NCI-H1436 (cell line): ENCODE measurements at places on chromosomes 1 and 21.
A peak's percentile ranks its signal among the peaks of the same experiment; 100 is the strongest.

- DNase-seq: no peak
Measured at GRCh38 chr21:27799861-27800260, 833.0 kb upstream of the ADAMTS5 start.

- DNase-seq: peak; percentile 78
Measured at GRCh38 chr1:20278692-20279130, 12.0 kb upstream of the VWA5B1 start.

GRCh38 chr1:235834620-235835019 lies 32.1 kb downstream of the LYST start:
- DNase-seq: no peak

- no peak for DNase-seq
Measured at GRCh38 chr21:40752125-40752524, 94.8 kb downstream of the DSCAM start.

DNA sequence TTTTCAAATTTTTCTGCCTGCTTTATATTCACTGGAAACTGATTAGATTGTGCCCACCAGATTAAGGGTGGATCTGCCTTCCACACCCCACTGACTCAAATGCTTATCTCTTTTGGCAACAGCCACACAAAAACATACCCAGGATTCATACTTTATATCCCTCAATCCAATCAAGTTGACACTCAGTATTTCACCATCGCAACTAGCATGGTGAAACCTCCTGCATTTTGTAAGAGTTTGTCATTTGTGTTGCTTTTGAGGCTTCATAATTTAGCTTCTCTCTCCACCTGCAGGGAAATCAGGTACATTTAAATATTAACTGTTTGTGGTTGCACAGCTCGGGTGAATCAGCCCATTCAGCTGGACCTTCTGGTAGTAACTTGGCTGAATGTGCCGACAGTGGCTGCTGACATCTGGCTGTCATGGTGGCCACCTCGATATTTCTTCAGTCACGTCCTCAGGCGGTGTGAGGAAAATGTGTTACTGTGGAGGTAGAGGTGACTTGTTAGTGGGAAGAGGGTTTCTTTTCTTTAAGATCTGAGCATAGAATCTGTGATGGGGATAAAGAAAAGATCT lies 224.0 kb downstream of the PTBP2 start:
- DNase-seq: no peak

- DNase-seq: no peak
Measured at GRCh38 chr21:44275041-44275440, 10.6 kb upstream of the AIRE start.

GRCh38 chr1:40956407-40956806 lies 23.1 kb upstream of the CTPS1 start:
- no peak for DNase-seq

DNA sequence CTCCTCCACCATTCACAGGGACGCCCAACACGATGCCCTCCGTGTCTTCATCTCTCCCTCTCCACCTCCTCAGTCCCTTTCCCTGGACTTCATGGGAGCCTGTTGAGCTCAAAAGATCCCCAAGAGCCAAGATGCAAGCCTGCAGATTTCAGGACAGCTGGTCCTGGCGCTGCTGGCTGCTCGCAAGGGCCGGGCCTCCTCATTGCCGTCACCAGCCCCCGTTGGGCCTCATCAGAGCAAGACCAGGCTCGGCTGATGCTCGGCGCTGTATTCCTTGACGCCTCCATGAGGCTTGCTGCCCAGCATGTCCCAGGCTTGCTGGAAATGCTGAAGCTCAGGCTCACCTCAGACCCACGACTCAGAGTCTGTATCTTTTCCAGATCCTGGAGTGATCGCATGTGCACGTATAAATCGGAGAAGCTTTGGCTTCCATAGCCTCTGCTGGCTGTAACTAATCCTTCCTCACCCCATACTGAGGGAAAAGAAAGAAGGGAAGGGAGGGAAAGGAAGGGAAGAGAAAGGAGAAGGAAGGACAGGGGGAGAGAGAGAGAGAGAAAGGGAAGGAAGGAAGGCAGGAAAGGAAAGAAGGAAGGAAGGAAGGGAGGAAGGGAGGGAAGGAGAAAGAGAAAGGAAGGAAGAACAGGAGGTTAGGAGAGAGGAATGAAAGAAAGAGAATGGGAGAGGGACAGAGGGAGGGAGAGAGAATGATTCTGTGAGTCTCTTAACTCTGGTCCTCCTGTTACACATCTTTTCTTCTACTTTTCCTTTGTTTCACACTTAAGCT lies 94.6 kb downstream of the KCNJ15 start:
- DNase-seq: no peak

GRCh38 chr1:94648225-94649007 lies 106.9 kb upstream of the F3 start:
- no peak for DNase-seq

- DNase-seq: no peak
Measured at GRCh38 chr1:36133484-36133883, 8.5 kb upstream of the COL8A2 start.

DNA sequence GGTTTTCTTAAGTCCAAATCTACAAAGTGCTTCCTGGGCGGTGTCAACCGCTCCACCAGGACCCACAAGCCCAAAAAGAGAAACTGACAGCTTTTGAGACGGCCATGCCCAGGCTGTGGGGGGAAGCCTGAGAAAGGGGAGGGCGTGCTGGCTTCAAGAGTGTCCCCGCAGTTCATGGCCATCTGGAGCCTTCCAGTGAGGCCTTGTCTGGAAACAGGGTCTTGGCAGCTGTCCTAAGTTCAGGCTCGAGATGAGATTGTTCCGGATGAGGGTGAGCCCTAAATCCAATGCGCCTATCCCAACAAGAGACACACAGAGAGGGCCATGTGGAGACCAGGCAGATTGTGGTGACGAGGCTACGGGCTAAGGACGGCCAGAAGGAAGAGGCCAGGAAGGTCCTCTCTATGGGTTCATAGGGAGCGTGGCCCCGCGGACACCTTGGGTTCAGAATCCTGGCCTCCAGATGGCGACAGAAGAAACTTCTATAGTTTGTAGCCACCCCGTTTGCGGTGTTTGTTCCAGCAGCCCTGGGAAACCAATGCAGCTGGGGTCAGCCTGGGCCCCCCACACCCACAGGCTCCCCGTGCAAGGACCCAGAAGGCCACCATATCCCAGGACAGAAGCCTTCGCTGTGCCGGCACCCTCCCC lies 70.2 kb downstream of the ARHGEF16 start:
- DNase-seq: no peak

DNA sequence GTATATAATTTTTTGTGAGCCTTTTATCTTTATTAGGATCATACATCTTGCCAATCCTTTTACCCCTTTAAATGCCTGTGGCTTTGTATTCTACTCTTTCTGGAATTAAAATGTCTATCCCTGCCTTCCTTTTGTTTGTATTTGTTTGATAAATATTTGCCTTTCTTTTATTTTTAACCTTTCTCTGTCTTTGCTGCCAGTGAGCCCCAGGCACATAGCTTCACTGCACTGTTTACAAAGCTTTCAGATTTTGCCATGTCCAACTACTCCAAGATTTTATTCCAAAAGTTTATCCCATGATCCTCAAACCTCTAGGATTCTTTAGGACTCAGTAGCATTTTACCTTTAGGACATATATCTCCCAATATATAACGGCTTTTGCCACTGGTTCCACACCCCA lies 281.2 kb downstream of the PAPPA2 start:
- DNase-seq: no peak

DNA sequence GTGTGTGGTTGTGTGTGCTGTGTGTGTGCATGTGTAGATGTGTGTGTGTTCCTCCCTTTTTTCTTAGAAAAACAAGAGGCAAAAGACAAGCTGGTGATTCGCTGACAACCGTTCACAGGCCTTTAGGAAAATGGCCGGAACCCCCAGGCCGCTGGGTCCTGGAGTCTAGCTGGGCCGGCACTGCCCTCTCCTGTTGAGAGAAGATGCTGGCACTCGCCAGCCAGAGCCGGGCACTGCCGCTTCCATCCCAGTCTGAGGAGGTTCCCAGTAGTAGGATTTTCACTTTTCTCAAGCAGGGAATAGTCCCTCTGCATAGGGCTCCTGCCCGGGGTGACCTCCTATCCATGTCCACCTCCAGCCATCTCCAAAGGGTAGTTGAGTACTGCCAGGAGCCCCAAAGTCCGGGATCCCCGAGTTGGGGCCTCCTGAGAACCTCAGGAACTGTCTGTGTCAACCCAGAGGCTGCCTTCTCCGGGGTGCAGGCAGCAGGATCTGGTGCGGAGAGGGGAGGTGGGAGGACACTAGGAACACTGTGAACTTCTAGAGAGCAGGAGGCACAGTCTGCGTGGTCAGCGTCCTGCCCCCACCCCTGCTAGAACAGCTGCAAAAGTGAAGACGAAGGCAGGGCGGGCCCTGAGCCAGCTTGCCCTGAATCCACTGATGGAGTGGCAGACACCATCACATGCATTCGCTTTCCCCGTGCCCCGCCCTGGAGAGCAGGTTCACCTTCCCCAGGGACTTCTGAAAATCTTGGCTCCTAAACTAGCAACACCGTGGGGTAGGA lies 44.1 kb upstream of the ARHGEF16 start:
- DNase-seq: peak; percentile 42

GRCh38 chr21:41932191-41932575 lies 21.6 kb downstream of the C2CD2 start:
- DNase-seq: no peak

DNA sequence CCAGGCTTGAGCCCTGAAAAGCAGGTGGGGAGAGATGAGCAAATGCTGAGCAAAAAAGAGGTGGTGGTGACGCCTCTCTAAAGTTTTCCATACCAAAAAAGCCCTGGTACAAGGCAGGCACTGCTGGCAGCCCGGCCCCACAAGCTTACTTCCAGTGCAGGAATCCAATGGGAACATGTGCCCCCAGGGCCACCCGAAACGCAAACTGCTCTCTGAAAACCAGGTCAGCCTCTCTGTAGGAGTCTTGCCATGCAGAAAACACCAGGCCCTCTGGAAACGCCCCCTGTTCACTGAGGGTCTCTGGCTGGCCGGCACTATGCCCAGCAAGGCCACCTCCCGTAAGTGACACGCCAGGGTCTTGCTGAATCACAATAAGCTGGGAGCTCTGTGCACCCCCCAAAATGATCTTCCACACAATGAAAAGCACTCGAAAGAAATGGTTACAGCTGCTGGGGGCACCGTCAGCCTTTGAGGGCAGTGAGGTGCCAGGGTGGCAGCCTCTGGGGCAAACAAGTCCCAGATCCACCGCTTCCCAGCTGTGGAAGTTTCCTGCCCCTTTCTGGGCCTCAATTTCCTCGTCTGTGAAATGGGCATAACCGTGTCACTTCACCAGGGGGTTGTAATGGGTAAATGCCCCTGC lies 170.5 kb downstream of the TOMM20 start:
- DNase-seq: no peak

DNA sequence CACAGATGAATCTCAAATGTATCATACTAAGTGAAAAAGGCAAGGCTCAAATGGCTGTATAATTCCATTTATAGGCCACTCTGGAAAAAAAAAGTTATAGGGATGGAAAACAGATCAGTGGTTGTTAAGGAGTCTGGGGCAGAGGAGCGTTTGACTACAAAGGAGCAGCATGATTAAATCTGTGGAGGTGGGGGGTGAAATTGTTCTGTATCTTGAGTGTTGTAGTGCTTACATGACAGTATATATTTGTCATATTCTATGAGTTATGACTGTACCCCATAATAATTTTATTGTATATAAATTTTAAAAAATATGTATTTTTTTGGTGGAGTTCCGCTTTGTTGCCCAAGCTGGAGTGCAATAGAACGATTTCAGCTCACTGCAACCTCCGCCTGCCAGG lies 10.3 kb downstream of the TAF12 start:
- DNase-seq: no peak

DNA sequence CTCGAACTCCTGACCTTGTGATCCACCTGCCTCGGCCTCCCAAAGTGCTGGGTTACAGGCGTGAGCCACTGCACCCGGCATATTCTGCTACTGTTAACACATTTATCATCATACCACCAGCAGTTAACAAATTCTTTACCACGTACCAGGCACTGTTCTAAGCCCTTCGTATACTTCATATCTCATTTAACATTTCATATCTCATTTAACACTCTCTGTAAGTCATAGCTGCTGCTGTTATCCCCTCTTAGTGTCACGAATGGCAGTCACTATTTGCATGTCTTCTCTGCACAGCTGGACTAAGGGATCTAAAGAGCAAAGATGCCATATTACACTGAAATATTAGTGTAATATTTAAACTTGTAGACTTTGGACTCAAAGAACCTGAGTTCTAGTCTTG lies 462.5 kb upstream of the DAB1 start:
- no peak for DNase-seq
